ENCODE measurements at places on chromosomes 7 and 10. TPM values are rescaled to one million over a fixed set of nuclear protein-coding genes. Genes with fewer than 3 reads are reported as not detected.

The ZP3 gene
- polyA plus RNA-seq, result 0.75 TPM

The TMEM209 gene
- polyA plus RNA-seq, result 7.8 TPM

The SIRT1 gene
- 25.8 TPM for polyA plus RNA-seq

The CHST15 gene
- 37.2 TPM for polyA plus RNA-seq

The OSBPL3 gene
- 11.3 TPM for polyA plus RNA-seq

The TMEM140 gene
- polyA plus RNA-seq, result 13.0 TPM

The VGF gene
- polyA plus RNA-seq, result 0.04 TPM

The BMPER gene
- 3.7 TPM for polyA plus RNA-seq

The MALRD1 gene
- polyA plus RNA-seq, result 1.5 TPM

The CFAP43 gene
- polyA plus RNA-seq, result 1.6 TPM

The TDRD1 gene
- 0.48 TPM for polyA plus RNA-seq

The CRPPA gene
- polyA plus RNA-seq, result 1.7 TPM

The GIMAP4 gene
- 59.3 TPM for polyA plus RNA-seq

The KIAA1549 gene
- polyA plus RNA-seq, result 2.5 TPM

The NOD1 gene
- polyA plus RNA-seq, result 15.2 TPM

The KIAA1217 gene
- 23.3 TPM for polyA plus RNA-seq

The LBX1 gene
- not detected for polyA plus RNA-seq

The CRYGN gene
- polyA plus RNA-seq, result 0.24 TPM

The MYO1G gene
- 1.1 TPM for polyA plus RNA-seq

The NPTX2 gene
- polyA plus RNA-seq, result 75.7 TPM

The HOXA6 gene
- polyA plus RNA-seq, result 0.29 TPM

The TRIP6 gene
- polyA plus RNA-seq, result 17.3 TPM

The DNA2 gene
- polyA plus RNA-seq, result 1.9 TPM

The PHTF2 gene
- polyA plus RNA-seq, result 7.0 TPM

The PRSS2 gene
- polyA plus RNA-seq, result 1.5 TPM

The OR6V1 gene
- polyA plus RNA-seq, result not detected

The VOPP1 gene
- 33.9 TPM for polyA plus RNA-seq

The MIOS gene
- 16.1 TPM for polyA plus RNA-seq

The MUC12 gene
- polyA plus RNA-seq, result 1.9 TPM

The KLHL7 gene
- polyA plus RNA-seq, result 23.1 TPM

The BAIAP2L1 gene
- 1.3 TPM for polyA plus RNA-seq

The CYP3A4 gene
- polyA plus RNA-seq, result 0.25 TPM

The GRM3 gene
- not detected for polyA plus RNA-seq

The SNX10 gene
- polyA plus RNA-seq, result 6.4 TPM

The AKR1C1 gene
- polyA plus RNA-seq, result 11.7 TPM

The KCND2 gene
- polyA plus RNA-seq, result 3.2 TPM

The PRPS1L1 gene
- polyA plus RNA-seq, result not detected

The HTRA1 gene
- polyA plus RNA-seq, result 947 TPM

The ANKRD16 gene
- polyA plus RNA-seq, result 7.8 TPM

The ZNF25 gene
- polyA plus RNA-seq, result 10.9 TPM

Data from ovary (tissue), 10 donors.